Right renal cortex interstitium (tissue), 3 donors: ENCODE measurements at places on chromosomes 2 and 18. TPM values are rescaled to one million over a fixed set of nuclear protein-coding genes. Genes with fewer than 3 reads are reported as not detected.
A peak's percentile ranks its signal among the peaks of the same experiment; 100 is the strongest.

DNA sequence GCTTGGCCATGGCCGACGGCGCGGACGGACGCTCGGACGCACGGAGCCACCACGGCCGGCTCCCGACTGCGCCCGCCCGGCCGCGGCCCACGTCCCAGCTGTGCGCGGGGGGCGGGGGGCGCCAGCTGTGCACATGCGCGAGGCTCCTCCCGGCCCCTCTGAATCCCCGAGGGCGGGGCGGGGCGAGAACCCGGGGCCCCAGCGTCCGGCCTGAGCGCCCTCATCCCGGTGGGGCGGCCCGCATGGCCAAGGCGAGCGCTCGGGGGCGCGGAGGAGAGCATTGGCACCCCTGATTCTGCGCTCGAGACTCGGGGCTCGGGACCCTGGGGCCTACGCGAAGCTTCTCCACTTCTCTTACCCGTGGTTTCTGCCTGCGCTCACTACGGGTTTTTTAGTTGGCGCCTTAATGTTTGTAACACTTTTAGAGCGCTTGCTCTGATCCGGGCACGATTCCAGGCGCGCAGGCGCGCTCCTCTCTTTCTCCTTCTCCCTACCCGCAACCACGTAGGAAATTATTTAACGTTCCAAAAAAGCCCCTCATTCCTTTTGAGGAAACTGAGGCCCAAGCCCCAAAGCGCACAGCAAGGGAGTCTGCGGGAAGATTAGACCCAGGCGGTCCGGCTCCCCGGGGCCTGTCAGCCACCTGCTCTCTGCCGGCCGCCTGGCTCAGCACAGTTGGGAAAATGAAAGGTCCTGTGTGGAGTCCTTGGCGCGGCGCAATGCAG lies at the start of gene PXDN:
PXDN (minus strand) TSS at position 70 of the 725 bp plus-strand sequence; CDS start at position 10, 60 bp downstream.
- DNase-seq, result no peak

DNA sequence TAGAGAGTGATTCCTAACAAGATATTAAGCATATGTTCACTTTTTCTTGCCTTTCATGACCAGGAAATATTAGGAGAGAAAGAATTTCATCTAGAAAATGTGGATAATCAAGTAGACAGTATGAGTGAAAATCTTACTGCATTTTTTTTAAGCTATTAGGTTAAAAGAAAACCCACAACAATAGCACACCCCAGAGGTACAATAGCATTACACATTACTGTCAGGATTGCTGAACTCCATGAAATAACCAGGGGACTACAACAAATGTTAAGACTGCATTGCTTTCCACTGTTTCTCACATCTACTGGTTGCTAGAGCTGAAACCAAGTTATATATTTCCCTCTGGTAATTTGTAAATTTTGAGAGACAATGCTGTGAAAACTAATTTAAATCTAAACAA lies 33.7 kb downstream of the KLF7 start:
- DNase-seq, result no peak

The SIGLEC15 gene
- polyA plus RNA-seq, result 0.47 TPM

The CCDC74B gene
- polyA plus RNA-seq, result 8.6 TPM

DNA sequence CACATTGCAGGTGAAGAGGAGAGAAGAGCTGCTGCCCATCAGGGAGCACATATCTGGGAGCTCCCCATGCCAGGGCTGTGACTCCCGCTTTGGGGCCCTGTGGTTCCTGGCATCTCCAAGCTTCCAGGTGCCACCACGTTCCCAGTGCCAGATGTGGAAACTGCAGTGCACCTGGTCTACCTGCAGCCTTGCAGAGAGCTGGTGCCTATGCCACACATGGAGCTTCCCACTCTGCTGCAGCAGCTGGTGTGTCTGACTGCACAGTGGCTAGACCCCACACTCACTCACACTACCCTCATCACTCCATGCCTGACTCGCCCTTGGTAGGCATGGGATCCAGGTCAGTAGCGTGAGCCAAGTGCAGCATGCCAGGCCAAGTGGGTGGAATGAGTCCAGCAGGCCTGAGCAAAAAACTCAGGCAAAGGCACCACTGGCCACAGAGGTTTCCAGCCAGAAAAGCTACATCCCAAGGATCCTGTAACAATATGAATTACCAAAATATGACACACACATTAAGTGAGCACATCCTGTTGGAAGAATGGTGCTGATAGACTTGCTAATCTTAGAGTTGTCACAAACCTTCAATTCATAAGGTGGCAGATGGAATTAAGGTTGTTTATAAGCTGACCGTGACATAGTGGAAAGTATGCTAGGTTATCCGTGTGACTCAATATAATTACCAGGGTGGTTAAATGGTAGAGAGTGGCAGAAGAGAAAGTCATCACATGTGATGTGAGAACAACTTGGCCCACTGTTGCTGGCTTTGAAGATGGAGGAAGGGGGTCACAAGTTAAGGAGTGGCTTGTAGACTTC lies 150.9 kb downstream of the EHBP1 start:
- DNase-seq, result no peak

DNA sequence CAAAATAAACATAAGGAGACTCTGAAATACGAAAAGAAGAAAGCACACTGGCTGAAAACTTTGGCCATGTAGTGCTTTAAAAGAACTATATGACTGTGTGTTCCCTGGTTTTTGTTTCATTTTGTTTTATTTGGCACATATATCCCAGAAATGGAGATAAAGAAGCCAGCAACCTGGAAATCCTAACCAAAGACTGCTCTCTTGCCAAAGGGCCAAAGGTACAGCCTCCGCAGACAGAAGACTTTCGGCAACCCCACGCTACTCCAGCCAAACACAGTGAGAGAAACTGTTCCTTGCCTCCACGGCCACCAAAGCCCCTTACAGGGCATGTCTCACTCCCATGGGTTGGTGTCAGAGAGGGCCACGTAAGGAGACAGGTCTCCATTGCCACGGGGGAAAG lies 381.2 kb upstream of the NETO1 start:
- DNase-seq, result no peak

DNA sequence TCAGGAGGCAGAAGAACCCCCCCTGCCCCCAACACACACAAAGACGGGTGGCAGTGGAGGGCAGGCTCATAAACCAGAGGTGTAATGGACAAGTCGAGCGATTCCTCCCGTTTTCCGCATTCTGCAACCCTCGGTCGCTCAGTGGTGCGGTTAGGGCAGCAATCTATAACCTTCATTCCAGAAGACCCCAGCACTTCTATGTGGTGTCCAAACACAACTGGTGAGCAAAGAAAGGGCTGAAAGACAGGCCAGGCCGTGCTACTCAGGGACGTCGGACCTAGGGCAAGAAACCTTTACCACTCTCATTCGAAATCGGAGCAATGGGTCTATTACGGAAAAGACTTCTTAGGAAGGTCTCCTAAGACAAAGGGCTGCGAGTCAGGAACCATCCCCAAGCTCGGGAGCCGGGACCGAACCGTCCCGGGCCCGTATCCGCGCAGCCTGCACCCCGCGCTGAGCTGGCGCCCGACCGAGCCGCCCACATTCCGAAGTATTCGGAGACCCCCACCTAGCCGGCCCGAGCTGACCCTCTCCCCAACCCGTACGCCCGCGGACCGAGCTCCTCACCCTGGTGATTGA lies 568 bp downstream of the ARL5A start:
- no peak for DNase-seq

The AQP4 gene
- 0.23 TPM for polyA plus RNA-seq

- no peak for DNase-seq
These were observed 53.0 kb upstream of the LRP2 start for GRCh38 chr2:169415233-169415748.

DNA sequence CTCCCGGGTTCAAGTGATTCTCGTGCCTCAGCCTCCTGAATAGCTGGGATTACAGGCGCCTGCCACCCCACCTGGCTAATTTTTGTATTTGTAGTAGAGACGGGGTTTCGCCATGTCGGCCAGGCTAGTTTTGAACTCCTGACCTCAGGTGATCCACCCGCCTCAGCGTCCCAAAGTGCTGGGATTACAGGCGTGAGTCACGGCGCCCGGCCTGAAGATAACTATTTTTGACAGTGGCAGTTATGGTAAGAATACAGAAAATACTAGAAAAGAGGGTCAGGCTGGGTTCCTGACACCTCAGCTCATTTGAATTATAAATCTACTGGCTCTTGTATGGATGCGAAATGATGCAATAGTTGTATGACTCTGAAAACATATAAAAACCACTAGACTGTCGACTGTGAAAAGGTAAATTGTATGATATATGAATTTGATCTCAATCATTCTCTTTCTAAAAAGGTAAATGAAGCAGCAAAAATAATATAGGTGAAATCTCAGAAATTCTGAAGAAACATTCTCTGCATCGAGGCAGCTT lies 11.1 kb upstream of the DGKD start:
- no peak for DNase-seq

- DNase-seq, result no peak
These were observed 25.7 kb downstream of the MTHFD2 start for GRCh38 chr2:74223941-74224770.

- DNase-seq, result no peak
These were observed 6.1 kb downstream of the ONECUT2 start for GRCh38 chr18:57441071-57441794.

DNA sequence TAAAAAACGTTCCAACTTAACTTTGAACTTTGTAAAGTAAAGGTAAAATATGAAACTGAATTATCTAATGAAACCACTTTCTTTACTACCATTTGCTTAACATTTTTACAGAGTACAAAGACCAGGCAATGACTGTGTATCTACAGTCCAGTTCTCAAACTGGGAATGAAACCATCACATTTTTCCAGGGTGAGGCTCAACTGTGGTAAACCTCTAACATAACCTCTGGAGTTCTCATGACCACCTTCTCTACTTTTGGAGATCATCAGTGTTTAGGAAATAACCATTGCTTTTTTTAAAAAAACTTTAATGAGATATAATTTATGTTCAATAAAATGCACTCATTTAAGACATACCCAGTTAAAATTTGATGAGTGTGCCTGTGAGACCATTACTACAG lies 223.5 kb downstream of the RNF152 start:
- DNase-seq, result no peak

DNA sequence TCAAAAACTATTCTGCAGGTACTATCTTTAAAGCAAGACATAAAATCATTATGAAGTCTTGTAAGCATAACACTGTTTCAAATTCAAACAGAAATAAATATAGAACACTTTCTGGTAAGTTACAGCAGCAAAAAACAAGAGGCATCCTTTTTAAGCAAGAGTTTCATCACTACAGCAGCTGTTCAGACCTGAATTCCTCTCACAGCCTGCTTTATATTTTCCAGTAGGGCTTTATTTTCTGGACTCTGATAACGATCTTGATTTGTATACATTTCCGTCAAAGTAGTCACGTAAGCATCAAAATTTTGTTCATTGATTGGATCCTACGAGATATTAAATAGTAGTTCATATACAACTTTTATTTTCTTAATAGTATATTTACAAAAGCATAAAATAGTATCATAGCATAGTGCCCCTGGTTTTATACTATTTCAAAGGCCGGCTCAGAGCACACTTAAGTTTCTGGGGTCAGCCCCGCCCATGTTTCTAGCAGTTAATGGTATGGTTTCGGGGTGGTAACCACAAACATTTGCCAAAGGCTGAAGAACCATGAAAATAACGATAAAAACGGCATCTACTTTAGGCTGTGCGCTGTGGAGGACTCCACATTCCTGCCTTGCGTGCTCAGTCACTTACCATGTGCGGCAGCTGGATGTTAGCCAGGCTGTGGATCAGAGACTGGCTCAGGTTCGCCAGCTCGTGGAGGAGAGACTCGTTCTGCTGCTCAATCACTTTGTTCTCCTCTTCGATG lies 47.5 kb upstream of the PXDN start:
- DNase-seq, result no peak

DNA sequence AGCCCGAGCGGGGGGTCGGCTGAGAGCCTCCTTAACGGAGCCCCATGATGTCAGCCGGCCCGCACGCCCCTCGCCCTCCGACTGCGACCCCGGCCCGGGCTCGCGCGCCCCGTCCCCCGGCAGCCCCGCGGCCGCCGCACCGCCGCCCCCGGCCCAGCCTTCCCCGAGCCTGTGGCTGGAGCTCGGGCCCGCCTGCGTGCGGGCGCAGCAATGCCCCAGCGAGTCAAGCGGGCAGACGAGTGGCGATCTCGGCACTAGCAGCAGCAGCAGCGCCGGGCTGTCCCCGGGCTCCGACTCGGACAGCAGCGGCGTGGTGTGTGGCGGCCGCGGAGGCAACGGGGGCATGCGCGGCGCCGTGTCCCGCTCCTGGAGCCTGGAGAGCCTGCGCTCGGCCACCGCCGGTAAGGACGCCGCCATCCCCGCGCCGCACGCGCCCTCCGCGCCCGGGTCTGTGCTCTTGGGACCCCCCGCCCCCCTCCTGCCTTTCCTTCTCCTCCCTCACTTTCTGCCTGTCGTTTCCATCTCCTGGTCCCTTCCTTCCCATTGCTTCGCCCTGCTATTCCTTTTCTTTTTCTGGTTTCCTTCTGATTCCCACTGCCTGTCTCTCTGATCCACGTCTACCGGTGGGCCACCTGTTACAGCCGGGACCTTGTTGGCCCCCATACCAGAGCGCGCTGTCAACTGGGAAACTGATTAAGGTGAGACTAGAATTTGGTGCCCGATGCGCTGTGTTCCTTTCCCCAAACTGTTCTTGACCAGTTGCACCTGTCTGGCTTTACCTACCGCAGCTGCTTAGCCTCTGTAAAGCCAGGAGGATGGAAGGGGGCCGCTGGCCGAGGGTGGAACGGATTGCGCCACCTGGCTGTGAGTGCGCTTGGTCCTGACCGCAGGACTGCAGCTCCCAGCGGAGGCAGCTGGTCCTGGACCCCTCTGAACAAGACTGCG lies 127.4 kb downstream of the ARHGEF4 start:
- DNase-seq, result peak; percentile 19

GRCh38 chr2:9704600-9704999 lies 73.8 kb upstream of the YWHAQ start:
- no peak for DNase-seq

The SERPINB3 gene
- polyA plus RNA-seq, result 0.12 TPM

DNA sequence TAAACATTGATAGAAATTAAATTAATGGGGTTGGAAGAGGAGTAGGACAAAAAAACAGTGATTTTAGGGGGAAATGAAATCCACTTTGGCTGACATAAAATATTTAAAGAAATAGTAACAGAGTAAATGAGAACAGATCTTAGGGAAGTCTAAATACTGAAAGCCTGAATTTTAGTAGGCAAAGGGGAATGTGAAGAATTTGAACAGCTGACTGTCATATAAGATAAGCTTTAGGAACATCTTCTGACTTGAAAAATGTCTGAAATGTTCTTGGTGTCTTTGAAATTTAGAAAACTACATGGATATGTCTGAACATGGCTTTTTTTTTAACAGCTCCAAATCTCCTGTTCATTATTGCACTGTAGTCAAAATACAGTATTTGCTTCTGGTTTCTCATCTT lies 150.3 kb downstream of the CALCRL start:
- no peak for DNase-seq

The ARHGAP25 gene
- polyA plus RNA-seq, result 7.9 TPM

The RUFY4 gene
- 0.08 TPM for polyA plus RNA-seq

GRCh38 chr18:25190472-25190871 lies 161.5 kb downstream of the ZNF521 start:
- DNase-seq, result no peak

The PRSS56 gene
- polyA plus RNA-seq, result not detected

- DNase-seq, result no peak
These were observed 45.8 kb downstream of the TTR start for GRCh38 chr18:31637445-31637844.

The GPD2 gene
- 20.5 TPM for polyA plus RNA-seq

GRCh38 chr2:136006658-136007057 lies 21.2 kb upstream of the DARS1 start:
- DNase-seq, result no peak

The AMER3 gene
- polyA plus RNA-seq, result 0.01 TPM
